Mesenteric fat pad (tissue), 1 donor: ENCODE measurements at places on chromosomes 3 and 15.

- no peak for DNase-seq
Measured at GRCh38 chr15:58362262-58362922, 69.4 kb upstream of the LIPC start.

DNA sequence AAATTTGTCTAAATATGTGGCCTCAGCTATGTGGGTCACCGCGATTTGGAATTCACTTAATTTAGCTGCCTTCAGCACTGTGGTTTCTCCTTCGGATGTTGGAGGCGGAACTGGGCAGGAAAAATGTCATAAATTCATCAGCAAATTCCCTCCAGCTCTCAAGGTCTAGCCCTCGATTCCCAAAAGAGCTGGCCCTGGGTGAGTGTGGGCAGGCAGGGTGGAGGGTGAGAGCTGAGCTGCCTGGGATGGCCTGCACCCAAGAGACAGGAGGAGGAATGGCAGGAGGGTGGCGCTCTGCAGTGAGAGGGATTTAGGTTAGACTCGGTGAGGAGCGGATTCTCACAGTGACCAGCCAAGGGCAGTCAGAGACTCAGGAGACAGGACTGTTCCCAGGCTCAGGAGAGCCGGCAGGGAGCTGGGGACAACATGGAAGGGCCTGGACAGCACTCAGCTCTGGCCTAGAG, 57.1 kb downstream of the FEM1B start:
- DNase-seq: no peak

GRCh38 chr3:151345859-151346258, 16.5 kb upstream of the P2RY13 start:
- no peak for DNase-seq

- DNase-seq: no peak
Measured at GRCh38 chr15:98952381-98952803, 55.2 kb downstream of the PGPEP1L start.

DNA sequence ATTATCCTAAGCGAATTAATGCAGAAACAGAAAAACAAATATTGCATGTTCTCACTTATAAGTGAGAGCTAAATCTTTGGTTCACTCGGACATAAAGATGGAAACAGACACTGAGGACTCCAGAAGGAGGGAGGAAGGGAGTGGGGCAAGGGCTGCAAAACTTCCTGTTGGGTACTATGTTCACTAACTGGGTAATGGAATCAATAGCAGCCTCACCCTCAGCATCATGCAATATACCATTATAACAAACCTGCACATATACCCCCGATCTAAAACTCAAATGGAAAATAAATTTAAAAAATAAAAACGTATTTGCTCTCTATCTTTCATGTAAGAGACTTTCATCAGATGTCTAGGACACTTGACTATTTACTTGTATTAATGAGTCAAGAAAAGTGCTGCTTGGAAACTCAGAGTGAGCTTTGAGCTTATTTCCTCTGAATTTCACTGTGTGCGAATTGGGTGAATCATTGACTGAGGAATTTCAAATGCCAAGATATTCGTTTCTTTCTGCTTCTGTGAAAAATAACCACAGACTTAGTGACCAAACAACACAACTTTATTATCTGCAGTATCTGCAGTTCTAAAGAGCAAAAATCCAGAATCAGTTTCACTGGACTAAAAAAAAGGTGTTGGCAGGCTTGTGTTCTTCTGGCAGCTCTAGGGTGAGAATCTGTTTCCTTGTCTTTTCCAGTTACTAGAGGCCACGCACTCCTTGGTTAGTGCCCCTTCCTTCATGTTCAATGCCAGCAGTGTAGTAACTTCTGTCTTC, 18.4 kb downstream of the TM4SF18 start:
- no peak for DNase-seq

DNA sequence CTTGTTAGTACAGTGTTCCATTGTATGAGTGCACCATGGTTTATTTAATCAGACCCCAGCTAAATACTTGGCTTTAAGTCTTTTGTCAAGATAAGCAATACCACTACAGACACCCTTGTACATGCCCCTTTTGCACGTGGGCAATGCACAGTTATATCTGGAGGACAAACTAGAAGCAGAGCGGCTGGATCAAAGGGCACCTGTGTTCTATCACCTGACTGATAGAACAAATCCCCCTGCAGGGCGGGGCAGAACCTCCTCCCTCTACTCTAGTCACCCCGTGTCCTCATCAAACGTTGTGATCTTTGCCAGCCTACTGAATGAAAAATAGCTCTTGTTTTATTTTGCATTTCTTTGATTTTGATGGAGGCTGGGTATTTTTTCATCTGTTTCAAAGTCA, 314.9 kb downstream of the TLE3 start:
- DNase-seq: no peak

DNA sequence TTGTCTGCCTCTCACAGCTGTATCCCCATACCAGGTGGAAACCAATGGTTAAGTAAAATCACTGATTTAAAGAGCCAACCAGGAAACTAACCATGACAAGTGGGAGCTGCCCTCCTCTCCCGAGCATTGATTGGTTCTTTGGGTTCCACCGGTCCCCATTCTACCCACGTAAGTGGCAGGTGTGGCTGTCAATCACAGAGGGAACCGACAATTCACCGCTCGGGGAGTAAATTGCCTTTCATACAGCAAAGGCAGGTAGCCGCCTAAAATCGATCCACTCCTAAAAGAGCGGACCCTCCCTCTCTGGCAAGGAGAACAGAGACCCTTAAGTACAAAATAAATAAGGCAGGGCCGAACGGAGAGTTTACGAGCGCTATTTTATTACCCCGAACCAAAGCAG, 1.2 kb downstream of the ERC2 start:
- no peak for DNase-seq

DNA sequence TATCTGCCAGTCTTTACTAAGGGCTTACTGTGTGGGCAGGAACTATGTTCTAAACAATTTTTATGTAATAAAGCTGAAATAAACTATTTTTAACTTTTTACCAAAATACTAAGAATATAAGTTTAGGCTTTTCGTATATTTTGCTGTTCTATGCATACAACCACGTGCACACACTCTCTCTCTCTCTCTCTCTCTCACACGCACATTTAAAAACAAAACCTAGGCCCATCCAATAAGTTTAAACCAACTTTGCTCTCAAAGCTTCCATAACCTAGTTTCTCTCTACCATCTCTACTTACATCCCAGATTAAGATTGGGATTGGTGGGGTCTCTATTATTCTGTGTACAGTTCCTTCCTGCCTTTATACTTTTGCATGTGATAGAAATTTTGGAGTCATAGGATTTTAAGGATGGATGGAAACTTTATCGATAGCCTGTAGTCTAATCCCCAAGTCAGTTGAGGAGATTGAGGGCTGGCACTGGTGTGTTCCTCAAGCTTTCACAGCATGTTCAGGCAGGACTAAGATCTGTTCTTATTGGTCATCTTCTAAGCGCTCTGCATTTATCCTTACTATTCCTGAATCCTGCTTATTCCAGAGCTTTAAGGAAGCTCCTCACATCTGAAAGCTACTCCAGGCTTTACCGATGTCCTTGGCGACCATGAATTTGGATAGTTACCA, 1.8 kb downstream of the GPR171 start:
- no peak for DNase-seq

DNA sequence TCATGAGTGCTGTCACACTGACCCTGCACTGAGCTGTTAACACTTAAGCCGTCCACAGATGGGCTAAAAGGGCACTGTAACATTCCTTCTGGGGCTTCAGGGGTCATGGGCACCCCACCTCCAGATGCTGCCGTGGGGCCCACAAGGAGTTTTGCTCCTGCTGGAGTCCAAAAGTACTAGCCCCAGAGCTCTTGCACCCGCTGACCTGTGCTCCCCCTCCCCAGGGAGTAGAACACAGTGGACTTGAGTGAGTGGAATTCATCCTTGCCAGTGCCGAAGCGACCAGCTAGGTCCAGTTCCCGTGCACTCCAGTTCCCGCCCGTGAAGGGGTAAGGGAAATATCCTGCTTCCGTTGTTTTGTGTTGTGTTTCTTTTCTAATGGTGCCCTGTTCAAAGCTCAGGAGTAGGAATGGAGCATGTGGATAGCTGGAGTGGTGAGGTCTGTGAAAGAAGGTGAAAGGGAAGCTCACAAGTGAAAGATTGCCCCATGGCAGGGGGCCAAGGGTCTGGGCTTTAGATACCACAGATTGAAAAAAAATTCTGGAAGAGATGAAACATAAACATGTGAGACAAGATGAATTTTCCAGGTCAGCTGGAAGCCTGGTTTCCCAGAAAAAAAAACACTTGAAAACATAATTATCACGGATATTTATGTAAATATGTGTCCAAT, 36.6 kb downstream of the SLCO2A1 start:
- peak; percentile 74 for DNase-seq

- no peak for DNase-seq
Measured at GRCh38 chr3:61114316-61114953, 136.8 kb downstream of the FHIT start.

DNA sequence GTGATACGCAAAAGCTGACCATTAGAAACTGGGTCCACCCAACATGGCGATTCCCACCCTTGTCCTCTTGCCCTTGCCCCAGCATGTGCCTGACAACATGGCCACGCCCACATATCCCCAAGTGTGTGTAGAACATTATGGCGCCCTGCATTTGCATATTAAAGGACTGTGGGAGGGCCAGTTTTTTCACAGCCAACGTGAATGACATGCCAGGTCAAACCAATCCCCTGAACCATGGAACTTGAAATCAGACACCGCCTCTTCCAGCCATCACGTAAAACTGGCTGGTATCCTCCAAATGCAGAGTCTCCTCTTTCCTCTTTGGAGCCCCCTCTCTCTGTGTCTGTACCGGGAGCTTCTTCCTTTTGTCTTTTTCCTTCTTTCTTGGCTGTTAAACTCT, 156.7 kb upstream of the EPHA6 start:
- no peak for DNase-seq

- DNase-seq: no peak
Measured at GRCh38 chr15:40879609-40880008, 5.6 kb upstream of the RHOV start.

- DNase-seq: no peak
Measured at GRCh38 chr3:33900809-33901505, 102.5 kb downstream of the PDCD6IP start.

GRCh38 chr15:70353606-70354345, 256.1 kb upstream of the TLE3 start:
- DNase-seq: peak; percentile 30

DNA sequence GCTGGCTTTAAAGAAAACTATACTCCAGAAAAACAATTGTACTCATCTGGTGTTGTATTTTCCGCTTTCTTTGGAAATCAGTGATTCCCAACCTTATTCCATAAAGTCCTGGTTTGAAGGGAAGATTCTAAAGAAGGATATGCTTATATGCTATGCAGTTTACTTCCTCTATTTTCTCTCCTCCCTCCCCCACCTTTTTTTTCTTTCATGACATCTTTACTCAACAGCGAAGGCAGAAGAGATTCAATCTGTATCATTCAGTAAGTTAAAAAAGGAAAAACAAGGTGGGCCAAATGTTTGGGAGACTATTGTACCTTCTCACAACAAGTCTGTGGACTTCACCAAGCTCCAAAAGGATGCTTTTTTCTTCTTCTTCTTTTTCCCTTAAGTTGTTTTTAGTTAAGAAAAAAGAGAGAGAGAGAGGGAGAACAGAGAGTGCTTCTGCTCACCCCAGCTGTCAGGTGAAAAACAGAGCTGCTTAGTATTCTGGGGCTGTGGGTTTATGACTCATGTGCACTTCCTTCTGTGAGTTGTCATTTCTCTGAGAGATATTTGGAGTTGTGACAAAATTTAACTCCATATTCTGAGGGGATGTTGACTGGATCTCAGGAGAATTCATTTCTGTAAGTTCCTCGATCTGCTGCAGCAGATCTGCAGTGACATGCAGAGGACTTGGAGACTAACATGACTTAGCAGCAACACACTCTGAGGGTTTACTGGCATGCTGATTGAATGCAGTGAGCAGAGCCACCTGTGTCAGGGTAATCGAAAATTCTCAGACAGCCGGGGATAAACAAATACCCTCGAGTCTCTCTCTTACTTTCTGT, 70.7 kb downstream of the SSR3 start:
- no peak for DNase-seq

DNA sequence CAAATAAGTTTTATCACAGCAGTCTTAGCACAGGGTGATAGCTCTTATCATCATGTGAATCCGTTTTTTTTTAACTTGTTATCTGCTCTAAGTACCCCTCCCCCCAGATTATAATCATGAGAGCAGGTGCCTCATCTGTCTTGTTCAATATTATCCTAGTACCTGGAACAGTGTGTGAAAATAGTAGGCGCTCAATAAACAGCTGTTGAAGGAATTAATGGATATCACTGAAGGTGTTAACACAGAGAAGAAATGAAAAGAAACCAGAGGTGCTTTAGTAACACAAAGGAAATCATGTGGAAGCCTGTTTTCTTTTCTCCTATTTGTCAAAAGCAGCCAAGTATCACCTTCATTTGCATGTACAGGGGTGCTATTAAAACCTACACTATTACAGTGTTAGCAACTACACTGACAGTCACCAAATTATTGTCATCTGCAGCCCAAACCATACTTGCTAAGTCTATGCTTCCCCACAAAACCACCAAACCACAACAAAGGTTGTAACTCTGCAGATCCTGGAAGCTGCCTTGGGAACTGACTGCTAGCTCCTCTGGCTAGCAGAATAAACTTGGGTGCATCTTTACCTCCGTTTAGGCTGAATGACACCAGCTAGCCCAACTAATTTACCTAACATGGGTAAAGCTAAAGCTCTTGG, 2.9 kb downstream of the XPC start:
- no peak for DNase-seq

DNA sequence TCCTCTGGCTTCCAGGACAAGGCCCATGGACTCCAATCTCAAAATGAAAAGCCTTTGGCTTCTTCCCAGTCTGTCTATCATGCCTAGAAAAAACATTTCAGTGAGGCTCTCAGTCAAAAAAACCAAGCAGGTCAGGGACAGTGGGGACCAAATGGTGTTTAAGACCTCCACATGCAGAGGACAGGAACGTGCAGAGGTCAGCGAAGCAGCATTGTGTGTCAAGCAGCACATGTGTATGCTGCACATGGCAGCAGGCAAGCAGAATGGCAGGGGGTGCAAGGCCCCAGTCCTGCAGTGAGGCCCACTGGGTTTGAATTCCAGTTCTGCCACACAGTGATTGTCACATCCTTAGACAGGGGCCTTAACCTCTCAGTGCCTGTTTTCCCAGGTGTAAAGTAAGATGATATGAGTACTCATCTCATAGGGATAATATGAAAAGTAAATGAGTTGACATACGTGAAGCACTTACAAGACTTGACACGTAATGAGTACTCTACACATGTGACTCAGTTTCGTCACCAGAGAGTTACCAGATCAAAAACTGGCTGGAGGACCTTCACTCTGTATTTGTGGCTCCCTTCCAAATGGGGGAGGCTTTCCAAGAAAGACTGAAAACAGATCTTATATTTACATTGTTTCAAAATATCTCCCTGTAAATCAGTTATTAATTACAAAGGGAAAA, 11.2 kb downstream of the STIMATE start:
- DNase-seq: no peak

DNA sequence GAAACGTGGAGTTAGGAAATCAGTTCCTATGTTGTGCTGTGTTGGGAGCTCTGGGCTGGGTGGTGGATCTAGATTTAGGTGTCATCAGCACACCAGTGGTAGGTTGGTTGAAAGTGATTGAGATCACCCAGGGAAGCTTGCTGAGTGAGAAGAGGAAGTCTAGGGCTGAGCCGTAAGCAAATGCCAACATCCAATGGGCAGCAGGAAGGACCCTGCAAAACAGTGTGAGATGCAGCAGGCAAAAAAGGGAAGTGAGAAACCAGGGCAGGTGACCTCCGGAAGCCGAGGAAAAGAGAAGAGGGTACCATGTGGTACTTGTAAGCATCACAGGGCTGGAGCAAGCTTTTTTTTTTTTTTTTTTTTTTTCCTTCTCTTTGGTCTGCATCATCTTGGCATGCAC, 15.9 kb upstream of the COPG1 start:
- no peak for DNase-seq
